Stimulated activated CD4-positive, alpha-beta T cell treated with anti-CD3 and anti-CD28 coated beads, Interleukin-2, amount 100 ng/mL, for 4 hours (primary cell): ENCODE measurements at places on chromosomes 5 and 9.

DNA sequence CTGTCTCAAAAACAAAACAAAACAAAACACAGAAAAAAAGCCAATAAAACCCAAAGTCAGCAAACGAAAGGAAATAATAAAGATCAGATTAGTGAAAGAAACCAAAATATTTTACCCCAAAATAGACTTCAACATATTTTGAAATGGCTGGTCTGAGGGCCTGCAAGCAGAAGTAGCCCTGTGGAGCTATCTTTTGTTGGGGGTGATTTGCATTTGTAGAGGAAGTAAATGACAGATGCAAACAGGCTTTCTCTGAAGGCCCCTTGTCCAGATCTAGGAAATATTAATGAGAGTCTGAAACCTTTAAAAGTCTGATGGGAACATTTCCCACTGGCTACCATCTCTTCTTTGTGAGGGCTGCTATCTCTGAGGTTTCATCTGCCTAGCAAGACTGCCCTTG is 74.0 kb downstream of the GCNT4 start:
- no peak for DNase-seq

DNA sequence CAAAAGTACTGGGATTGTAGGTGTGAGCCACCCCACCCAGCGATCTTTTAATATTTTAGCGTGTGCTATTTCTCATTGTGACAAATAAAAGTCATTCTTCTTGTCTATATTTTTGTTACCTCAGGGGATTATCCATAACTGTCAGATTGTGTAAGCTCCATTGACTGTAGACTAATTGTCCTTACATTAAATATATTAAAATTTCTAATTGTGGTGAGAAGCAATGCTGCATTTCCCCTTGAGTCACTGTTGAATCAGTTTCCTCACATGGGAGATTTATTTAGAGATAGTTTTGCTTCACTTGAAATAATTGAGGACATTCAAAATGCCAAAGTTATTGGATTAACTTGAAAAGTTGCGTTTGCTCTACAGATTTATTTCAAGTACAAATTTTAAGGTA is 782.4 kb upstream of the WWC1 start:
- no peak for DNase-seq

GRCh38 chr5:20360263-20360662 is 372.3 kb upstream of the CDH18 start:
- no peak for DNase-seq

DNA sequence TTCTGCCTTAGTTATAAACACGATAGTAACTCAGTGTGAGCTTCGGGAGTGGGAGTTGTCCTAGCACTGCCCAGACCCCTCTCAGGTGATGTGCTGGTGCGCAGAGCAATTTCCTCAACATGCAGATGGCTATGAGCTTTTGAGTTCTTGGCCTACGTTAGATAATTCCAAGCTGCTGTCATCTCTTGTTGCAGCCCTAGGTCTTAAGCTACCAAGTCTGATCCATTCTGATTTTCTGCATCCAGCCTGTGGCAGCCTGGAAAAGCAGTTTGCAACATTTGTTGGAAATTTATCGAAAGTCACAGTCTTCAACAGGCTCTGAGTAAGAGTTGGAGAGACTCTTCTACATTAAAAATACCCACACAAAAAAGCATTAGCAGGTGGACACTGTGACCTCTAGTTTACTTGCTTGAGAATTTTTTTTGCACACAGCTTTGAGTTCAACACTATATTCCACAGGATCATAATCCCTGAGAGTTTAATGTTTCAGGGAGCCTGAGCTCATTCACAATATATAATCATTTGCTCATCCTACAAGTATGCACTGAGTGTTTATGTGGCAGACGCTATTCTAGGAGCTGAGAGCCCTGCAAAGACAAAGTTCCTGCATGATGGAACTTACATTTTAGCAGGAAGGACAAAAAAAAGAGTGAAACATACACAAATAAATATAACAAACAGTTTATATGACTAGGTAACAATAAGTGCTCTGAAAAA is 91.6 kb downstream of the UBE2QL1 start:
- no peak for DNase-seq

DNA sequence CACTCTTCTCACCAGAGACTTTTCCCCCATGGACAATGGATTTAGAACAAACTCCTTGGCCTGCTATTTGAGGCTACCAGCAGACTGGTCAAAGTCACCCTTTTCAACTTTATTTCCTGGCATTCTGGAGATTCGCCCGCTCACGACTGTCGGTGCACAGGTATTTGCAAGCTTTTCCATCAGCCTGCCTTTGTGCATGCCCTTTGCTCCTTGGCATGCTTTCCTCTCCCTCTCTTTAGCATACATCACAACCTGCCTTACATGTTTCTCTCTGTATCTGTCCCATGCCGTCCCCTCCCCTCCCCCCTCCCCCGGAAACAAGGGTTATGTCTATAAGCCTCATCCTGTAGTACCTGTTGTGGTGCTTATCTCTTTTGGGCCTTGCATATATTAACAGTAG is 257.1 kb downstream of the AOPEP start:
- no peak for DNase-seq

- DNase-seq = no peak
Measured at GRCh38 chr9:128161215-128161902, 1.3 kb downstream of the BBLN start.

GRCh38 chr5:149930043-149930748 is 14.4 kb downstream of the PDE6A start:
- DNase-seq = no peak

DNA sequence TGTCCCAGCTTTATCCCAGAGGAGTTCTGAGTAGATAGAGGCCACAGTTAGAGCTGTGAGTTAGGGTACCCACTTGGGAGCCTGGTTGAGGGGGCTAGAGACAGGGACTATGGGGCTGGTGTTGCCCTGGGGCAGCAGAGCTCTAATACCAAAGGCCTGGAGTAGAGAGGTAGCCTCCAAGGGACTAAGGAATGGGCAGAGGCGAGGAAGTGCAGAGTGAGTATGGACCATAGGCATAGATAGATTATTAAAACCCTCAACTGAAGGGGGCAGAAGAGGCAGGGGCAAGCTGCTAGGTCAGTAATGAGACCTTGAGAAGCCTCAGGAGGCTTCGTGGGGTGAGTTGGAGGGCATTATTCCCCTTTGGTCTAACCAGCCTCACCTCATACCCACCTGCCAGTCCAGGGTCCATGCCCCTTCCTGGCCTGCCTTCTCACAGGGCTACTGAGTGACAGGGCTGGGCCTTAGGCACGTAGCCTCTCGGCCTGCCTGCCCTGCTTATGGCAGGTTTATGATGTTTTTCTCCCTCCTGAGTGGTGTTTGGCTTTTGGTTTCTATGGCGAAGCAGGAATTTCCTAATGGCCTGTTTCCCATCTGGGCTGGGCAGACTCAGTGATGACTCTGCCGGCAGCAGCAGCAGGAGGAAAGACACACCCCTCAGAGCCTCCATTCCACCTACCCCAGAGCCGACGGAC is 8.0 kb downstream of the PDLIM4 start:
- DNase-seq = no peak

DNA sequence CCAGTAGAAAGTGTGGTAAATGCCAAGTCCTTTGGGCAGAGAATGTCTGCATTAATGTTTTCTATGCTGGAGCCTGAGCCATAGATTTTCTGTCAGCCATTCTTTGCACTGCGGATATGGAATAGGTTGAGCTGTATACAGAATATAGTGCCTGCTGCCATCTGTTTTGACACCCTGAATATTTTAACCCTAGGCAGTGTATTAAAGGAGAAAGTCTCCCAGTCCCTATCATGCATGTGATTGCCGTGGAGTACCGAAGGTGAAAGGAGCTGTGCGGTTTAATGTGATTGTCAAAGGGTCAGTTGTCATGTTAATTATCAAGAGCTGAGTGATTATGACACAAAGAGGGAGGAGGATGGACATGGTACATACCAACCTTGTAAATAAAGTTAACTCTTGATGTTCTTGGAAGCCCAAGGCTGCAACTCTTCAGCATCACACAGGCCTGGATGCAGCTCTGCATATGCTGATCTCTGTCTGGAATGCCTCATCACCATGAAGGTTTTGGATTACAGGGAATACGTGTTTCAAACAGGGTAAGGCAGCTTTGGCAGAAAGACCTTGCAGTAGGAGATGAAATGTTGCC is 247.1 kb upstream of the ELAVL2 start:
- no peak for DNase-seq

DNA sequence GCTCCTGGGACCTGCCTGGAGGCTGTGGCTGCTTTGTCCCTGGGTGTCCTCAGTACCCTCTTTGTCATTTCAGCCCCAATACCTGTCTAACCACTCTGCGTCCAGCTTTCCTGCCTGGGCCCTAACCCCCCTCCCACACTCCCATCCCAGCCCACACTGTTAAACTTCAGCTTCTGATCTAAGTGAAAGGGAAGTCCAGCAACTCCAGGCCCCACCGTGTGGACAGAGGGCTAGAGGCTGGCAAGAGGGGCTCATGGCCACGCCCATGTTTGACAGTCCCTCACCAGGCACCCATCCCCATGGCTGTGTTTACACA is 56.3 kb downstream of the SEMA4D start:
- no peak for DNase-seq

DNA sequence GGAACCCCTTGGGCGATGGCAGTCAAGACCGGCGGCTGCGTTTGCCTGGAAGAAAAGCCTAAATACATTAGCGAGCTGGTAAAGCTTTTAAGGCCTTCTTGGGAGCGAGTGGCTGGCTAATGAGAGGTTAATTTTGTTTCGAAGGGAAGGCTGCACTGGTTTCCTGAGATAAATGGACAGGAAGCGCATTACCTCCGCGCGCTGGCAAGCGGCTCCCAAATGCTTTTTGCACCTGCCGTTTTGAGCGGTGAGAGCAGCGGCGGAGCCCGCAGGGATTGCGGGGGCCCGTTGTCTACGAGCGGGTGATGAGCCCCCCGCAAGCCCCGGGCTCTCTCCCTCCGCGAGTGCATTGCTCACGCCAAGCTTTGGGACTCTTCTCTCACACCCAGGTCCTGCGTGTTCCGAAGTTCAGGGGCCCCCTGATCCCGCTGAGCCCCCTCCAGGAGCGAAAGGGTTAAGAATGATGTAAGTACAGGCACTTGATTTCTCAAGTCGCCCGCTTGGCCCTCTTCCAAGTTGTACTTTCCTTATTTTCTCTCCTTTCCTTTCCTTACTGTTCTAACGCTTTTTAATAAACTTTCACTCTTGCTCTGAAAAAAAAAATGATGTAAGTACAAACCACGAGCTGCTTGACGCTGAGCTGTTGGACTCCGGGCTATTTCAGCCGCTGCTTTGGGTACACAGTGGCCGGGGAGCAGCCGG is 3.1 kb upstream of the RGMB start:
- DNase-seq = no peak

- no peak for DNase-seq
Measured at GRCh38 chr9:72473474-72474261, 47.7 kb upstream of the TMC1 start.

DNA sequence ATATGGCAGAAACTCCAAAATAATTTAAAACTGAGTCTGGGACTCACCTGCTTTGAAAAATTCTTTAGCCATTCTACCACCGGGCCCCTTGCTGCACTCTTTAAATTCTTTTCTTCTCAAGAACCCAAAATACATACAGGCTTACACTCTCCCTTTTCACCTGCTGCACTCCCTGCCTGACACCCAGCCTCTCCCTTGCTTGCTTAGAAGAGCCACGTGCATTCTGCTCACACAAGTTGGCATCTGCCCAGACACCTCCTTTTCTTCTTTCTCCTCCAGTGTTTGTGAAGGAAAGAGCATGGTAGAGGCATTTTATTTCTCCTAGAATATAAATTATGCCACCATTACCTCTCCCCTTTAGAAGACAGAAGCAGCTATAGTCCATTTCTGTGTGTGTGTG is 39.0 kb upstream of the AOPEP start:
- no peak for DNase-seq

DNA sequence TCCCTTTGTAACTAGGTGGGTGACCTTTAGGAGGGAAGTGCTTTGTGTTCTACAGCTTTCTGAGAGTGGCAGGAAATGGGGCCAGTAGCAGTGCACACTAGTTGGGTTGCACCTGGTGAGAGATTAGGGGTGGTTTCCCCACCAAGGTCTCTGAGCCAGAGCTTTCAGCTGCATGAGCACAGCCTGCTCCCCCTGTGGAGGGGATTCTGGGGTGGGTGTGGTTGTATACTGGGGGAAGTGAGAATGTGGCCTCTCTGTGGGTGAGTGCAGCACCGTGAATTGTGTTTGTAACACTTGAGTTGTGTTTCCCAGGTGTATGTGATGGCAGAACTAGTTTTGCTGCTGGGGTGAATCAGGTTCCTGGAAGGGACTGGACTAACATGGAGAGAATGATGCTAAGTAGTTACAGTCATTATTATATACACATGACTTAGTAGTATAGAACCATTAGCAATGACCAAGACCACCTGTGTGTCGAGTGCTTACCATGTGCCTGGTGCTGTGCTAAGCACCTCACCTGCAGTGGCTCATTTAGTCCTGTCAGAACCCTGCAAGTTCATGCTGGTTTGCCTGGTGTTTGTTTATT is 11.8 kb upstream of the CXXC5 start:
- no peak for DNase-seq

GRCh38 chr9:72856972-72857623 is 95.8 kb downstream of the ALDH1A1 start:
- DNase-seq = no peak

GRCh38 chr5:112616812-112617547 is 120.7 kb upstream of the APC start:
- no peak for DNase-seq

DNA sequence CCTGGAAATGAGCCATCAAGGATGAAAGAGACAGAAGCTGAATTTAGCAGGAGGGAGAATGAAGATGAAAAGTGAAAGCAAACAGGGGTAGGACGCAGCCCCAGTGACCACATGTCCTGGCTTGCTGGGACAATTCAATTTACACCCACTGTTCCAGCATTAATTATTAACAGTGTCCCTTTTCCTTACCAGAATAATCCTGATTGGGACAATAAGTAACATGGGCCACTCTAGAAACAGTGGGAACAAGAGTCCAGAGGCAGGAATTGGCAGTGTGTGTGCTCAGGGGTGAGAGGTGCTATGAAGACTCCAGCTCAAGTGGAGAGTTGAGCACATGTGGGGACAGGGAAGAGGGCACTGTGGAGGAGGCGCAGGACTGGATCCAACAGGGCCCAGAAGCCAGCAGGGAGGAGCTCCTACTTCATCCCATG is 147.1 kb downstream of the C5orf15 start:
- DNase-seq = no peak

- DNase-seq = no peak
Measured at GRCh38 chr5:180287868-180288267, 4.0 kb downstream of the MAPK9 start.

DNA sequence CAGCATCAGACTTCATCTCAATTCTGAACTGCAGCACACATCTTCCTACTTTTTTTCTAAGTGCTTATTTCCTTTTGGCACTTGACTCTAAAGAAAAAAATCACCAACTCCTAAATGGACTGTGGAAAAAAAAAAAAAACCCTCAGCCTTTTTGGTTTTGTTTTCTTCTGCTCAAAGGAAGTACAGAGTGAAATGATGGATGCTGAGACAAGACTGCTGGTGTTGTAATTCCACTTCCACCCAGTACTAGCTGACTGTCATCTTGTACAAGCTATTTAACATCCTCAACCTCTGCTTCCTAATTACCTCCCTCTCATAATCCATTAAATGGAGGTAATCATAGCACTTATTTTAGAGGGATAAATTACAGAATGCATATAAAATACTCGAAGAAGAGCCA is 171.5 kb upstream of the GNA14 start:
- DNase-seq = no peak
